Naive thymus-derived CD8-positive, alpha-beta T cell (primary cell): ENCODE measurements at places on chromosomes 3 and 15.

DNA sequence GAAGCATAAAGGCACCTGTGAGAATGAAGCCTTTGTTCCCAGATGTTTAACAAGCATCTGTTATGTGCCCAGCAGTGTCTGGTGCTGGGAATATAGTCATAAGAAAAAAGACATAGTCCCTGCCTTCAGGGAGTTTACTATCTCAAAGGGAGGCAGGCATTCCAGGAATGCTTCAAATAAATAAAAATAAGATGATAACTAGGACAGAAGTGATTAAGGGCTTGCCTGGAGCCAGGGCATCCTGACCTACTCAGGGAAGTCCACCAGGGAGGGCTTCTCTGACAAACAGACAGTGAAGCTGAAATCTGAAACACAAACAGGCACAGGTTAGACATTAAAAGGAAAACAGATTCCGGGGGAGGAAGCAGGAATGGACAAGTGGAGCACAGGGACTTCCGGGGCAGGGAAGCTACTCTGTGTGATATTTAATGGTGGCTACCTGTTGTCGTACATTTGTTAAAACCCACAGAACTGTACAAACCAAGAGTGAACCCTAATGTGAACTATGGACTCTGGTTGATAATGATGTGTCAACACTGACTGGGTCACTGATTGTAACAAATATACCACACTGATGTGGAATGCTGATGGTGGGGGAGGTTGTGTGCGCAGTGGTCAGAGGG lies 53.3 kb downstream of the ITGB5 start:
- DNase-seq = no peak

DNA sequence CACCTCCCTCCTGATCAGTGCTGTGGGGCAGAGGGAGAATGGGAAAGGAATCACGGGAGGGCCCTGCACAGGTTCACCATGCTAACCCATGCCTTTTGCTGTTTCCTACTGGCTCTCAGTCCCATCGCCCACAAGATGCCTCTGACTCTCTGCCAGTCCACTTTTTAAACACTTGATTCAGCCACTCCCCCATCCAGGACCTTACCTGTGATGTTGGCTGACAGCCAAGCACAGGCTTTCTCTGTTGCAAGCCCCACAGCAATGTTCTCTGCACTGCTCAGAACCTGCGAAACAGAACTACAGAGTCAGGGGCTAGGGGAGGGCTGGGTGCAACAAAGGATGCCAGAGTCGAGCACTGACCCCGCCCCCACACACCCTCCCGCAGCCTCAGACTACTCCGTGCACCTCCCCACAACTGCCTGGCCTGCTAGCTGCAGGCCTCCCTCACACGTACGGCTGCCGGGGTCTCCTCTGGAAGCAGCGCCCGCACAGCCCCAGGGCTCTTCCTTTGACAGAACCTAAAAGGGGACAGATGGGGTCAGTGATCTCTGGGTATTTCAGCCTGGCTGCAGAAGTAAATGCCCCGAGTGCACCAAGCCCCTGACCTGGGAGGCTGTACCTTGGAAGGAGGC lies 9.1 kb downstream of the CDAN1 start:
- no peak for DNase-seq

DNA sequence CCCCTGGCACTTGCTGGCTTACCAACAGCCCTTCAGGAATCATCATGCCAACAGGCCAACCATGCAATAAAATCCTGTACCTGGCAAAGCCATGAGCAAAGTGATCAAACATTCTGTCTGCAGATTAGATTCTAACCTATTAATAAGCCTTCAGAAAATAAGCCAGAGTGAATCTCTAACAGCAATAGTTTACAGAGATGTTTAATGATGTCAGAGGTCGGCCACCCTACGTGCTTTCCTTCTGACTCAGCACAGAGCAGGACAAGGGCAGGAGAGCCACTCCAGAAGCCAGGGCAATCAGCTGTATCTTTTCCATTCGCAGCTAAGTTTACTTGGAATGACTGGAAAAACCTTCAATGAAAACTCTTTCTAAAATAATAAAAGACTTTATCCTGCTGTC lies 13.1 kb downstream of the COL8A1 start:
- DNase-seq = no peak

DNA sequence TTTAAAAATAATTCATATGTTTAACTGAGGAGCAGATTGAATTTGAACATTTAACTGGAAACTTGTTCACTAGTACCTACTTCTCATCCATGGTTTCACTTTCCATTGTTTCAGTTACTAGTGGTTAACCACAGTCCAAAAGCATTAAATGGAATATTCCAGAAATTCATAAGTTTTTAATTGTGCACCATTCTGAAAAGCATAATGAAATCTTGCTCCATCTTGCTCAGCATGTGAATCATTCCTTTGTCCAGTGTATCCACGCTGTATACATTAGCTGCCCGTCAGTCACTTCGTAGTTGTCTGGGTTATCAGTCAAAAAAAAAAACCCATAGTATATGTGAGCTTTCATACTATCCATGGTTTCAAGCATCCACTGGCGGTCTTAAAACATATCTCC lies 217.6 kb downstream of the TPRG1 start:
- DNase-seq = no peak

DNA sequence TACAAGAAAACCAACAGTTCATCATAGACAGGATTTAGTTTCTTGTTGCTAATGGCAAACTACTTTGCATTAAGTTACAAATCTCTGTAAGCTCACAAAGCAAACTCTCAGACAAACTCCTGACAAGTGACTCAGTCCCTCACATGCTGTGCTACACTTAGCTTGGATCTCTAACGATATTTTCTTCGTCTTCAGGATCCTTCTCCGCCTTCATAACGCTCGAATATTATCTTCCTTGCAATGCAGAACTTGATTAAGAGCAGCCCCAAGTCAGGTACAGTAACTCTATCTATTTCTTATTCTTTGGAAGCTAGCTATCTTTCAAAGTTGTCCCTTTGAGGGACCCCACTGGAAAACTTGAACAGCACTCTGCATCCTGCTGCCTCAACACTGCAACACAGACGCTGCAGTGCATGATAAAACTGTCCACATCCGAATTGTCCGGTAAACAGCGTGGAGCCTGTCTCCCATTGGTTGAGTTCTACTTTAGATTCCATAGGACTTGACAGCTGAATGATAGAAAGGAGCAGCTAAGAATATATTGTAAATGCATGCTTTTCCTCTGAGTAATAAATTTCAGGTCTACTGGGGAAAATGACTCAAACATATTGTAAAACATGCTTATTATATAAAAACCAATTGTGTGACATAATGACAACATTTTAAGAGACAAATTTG lies 61.3 kb downstream of the UACA start:
- no peak for DNase-seq
